Fibroblast of skin of right biceps (primary cell): ENCODE measurements at places on chromosomes 4 and X.

- peak; percentile 96 for DNase-seq
These were observed 562.2 kb upstream of the SLIT2 start for GRCh38 chr4:19689511-19689910.

DNA sequence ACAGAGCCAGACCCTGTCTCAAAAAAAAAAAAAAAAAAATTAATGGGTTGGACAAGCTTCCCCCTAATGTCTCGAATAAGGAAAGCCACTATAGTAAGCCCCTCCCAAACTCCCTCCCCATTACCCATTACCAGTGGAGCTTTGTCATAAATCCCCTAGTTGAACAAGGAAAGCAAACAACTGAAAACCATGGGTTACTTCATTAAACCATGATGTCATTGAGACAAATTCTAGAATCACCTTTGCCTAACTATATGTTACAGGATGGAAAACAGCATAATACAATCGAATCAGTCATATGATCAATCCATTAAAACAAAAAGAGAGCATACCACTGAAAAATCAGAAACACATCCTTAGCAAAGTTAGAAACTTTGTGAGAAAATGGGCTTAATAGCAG lies 8.2 kb downstream of the ARAP2 start:
- no peak for DNase-seq

DNA sequence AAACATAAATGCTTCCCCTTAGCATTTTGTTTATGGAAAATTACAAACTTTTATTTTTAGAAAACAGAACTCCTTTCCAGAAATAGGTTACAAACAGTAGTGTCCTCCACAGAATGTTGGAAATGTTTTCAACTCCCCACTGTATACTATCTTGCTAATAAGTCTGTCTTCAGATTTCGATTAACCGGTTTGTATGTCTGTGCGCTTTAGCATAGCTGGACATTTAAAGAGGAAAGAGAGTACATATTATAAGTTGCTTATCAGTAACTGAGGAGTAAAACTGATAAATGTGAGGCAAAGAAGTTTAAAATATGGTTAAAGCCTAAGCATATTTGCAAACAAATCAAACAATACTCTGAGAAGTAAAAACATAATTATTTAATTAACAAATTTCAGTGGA lies 3.4 kb downstream of the CXCL8 start:
- DNase-seq = no peak

GRCh38 chr4:89604951-89605350 lies 232.0 kb downstream of the SNCA start:
- no peak for DNase-seq

- DNase-seq = peak; percentile 86
These were observed 3.5 kb downstream of the EDA2R start for GRCh38 chrX:66635360-66635759.

GRCh38 chr4:1172971-1173757 lies 781 bp upstream of the SPON2 start:
- DNase-seq = no peak

- no peak for DNase-seq
These were observed 98.4 kb upstream of the ACSL4 start for GRCh38 chrX:109831326-109831985.

DNA sequence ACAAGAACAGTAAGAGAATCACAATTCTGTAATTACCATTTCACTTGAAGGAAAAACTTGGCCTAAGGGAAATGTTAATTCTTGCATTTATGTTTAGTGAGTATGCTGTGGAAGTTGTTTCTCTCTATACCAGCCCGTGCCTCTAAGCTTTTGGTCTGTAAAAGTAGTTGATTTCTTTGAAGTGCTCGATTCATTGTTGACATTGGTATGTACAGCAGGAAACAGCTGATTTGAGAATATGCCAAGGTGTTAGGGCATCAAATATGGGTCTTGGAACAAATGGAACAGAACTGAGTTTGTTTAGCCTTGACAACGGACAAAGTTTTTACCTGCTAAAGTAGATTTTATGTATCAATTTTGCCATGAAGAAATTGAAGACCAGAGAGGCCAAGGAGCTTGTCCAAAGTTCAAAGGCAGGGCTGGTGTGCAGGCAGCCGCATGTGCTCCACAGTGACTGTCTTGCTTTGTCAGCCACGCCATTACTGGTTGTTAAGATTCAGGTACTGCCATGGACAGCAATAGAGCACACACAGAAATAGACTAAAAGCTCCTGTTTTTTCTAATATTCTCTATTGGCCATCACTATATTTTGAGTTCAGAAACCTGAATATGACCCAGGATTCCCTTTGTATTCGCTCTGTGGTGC lies 75.5 kb upstream of the TLR3 start:
- DNase-seq = no peak

GRCh38 chr4:188822698-188823097 lies 683.5 kb downstream of the TRIML1 start:
- peak; percentile 21 for DNase-seq

GRCh38 chrX:34942496-34942895 lies at the start of gene FAM47B:
TSS of gene FAM47B (plus strand) at chrX:34942796. CDS start at chrX:34942832, 36 bp downstream.
- DNase-seq = no peak

- no peak for DNase-seq
These were observed 82.4 kb downstream of the SLC2A9 start for GRCh38 chr4:9938933-9939332.

DNA sequence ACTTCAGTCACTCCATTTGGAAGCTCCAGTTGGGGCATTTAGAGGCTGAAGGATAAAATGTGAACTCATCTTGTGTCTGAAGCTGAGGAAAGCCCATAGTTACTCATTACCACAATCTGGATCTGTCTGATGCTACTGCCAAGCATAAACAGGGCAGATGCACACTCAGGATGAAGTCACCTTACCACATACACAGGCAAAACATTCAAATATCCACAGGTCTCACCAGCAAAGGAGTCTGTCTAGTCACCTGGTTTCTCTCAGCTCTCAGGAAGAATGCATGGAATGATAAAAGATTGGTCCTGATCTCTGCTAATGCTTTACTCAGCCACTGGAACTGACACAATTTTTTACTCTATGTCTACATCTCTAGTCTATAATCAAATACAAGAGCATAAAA lies 13.0 kb upstream of the ODAPH start:
- DNase-seq = peak; percentile 89

- no peak for DNase-seq
These were observed 361.9 kb upstream of the RASGEF1B start for GRCh38 chr4:81833576-81833975.

GRCh38 chr4:54184581-54184980 lies 44.5 kb upstream of the PDGFRA start:
- no peak for DNase-seq

DNA sequence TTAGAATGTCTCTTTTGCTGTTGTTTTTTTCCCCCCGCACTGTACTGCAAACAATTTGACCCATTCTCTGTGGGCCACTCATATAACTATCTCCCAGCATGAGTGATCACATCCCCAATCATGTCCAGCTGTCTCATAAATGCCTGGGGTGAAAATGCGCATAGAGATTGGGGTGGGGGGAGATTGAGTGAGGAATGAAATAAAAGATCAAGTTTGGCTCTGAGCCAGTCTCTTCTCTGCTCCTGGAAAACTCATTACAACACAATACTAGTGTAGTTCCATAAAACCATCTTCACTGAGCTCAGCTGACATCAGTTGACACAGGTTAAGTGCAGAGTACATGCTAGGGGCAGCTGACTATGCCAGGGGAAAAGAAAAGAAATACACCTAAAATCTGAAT lies 96.9 kb downstream of the EGF start:
- no peak for DNase-seq

DNA sequence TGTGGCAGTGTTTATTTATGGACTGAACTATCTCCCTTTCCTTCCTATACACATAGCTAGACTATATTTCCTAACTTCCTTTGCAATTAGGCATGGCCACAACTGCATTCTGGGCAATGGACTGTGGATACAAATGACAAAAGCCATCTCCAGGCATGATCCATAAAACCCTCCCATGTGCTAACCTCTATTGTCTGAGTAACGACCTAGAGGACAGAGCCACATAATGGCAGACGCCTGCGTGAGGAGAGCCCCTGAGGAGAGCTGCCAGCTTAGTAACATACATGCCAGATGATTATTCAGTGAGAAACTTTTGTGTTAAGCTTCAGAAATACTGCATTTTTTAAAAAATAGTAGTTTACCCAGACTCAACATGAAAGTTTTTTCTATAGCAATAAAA lies 142.9 kb downstream of the ADGRA3 start:
- DNase-seq = no peak

- DNase-seq = peak; percentile 15
These were observed 85.3 kb downstream of the HCCS start for GRCh38 chrX:11196476-11196875.

DNA sequence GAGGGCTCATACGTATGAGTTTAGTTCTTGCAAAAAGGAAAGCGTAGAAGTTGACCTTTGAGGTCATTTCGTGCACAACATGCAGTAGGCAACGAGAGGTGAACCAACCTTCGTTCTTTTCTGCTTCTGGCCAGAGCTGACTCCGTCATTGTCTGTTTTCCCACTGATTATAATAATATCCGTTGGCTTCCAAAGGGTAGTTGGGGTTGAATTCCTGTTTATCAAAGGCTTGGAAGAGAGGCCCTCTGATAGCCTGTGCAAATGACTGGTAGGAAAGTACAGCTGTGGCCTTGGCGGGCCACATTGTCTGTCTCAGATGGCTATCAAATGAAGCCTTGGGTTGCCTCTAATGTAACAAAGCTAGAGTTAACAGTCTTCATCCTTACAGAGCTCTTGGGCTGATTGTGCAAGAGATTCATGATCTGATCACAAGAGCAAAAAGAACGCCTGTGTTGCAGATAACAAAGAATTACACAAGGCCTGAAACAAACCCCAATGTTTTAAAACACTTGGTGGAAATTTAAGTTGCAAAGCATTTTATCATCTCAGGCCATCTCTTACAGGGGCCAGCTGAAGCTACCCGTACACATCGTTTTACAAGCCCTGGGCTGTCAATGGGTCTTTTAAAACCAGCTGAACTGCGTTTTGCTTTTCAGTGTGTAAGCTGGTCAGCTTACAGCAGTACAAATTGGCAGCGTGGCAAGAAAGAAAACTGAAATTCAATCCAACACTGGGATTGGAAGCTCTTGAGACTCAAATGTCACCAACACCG lies 46.1 kb upstream of the FAM9C start:
- no peak for DNase-seq

DNA sequence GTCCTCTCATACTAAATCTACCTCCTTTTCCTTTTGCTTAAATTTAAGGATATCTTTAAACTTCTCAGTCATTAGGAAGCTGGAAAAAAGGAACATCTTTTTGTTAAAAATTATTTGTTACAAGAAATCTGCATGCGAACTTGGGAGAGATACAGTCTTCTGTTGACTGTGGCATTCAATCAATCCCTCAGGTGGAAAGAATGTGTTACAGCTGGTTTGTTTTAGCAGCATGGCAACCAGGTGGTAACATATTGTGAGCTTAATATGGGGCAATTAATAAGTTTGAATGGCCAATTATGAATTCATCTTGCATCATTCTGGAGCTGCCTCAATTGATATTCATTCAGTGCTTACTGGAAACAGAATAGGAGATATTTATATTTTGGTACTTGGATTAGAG lies 135.0 kb downstream of the GC start:
- no peak for DNase-seq

- no peak for DNase-seq
These were observed 106.8 kb downstream of the CLNK start for GRCh38 chr4:10577508-10578426.

DNA sequence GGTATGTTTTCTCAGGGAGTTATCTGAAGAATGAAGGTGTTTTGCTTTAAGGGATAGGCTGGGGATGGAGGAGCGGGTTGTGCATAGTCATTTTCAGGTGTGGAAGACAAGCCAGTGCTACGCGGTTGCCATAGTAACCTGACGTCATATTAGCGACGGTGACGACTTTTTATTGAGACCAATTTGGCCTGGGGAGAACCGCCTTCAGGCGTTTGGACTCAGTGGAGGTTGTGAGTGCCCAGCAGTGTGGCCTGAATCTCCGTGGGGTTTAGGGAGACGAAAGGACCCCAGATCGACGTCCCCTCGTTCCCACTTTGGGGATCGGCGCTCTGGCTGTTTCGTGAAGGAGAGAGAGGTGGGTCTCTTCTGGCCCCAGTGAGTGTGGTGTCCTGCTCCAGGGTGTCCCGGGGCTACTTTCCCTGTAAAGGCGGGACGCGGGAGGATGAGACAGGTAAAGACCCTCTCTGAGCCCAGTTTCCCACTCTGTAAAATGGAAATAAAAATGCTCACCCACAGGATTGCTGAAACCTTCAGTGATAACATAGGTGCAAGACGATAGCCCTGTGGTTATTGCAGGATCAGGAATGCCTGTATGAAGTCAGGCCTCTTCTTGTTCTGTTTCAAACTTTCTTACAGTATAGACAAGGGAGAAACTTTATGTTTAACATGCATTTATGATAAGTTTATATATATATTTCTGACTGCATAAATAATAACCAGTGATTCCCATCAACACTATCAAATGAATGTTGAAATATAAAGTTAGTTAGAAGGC lies 48.6 kb downstream of the GPRASP3 start:
- DNase-seq = peak; percentile 86

DNA sequence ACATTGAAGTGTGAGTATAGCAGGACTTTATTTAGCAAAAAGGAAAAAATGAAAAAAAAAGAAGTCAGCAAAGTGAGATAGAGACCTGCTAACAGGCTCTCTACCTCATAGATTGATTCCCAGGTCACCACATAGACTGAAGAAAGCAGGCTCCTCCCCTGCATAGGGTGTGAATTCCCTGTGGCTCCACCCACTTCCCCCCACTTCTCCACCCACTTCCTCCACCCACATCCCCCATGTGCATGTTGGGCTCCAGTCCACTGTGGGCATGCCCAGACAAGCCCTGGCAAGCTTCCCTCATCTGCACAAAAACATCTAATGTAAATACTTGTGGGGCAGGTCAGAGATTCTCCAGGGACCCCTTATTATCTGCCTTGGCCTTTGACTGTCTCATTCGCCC lies 97.8 kb downstream of the TMEM47 start:
- DNase-seq = peak; percentile 29

DNA sequence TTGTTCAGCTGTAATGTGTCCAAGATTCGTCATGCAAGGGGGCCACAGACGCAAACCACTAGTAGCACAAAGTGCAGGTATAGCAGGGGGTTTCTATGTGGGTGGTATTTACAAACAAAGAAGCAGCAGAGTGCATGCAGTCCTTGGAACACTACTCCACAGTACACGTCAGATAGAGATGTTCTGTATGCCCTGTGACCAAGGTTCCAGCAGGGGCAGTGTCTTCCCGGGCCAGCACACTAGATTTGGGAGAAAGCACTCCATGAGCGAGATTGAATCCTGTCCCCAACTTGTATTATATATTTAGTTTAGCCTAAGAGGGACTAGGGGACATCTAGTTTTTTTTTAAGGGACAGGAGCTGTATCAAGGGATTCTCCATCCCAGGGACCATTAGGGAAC lies 54.4 kb upstream of the ESX1 start:
- DNase-seq = no peak

DNA sequence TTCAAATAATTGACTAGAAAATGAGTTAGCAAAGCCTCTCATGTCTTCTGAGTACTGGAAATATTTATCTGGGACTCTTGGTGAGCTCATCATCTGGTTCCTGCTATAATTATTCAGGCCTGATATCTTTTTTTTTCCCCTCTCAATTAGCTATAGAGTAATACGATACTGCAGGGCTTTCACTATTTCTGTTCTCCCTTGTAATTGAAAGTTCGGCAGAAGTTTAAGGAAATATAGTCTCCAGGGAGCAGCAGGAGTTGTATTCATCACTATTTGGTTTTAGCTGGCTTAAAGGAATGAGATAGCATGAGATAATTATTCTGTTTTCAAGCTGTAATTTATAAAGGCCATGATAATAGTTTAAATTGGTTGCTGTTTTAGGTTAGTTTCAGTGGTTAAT lies 378.6 kb upstream of the EPHA5 start:
- DNase-seq = peak; percentile 18

GRCh38 chrX:17662391-17662790 lies 74.9 kb upstream of the SCML1 start:
- no peak for DNase-seq
